ENCODE measurements at places on chromosomes 5 and 9.

DNA sequence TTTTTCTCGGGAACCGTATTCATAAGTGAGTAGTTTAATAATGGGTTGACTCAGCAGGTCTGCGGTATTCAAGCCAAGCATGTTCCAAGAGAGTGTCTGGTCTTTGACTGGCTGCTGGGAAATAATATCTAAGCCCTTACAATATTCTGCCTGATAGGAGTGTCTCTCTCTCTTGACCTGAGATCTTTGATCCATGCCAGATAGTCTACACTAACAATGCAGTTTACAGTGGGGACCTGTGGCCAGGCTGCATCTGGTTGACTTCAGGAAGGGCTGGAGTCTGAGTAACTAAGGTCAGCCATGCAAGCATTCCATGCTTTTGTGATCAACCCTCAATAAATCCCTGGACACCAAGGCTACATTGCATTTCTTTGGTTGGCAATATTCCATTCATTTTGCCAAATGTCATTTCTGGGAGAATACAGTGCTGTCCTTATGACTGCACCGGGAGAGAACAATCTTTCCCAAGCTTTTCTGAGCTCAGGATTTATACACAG, 195.5 kb downstream of the SEMA5A start:
- no peak for DNase-seq

GRCh38 chr9:98039607-98040017, 16.9 kb upstream of the NANS start:
- DNase-seq: no peak

GRCh38 chr9:135819905-135820304, 87.4 kb downstream of the CAMSAP1 start:
- DNase-seq: no peak

- no peak for DNase-seq
Measured at GRCh38 chr5:116404016-116404415, 170.6 kb downstream of the SEMA6A start.

DNA sequence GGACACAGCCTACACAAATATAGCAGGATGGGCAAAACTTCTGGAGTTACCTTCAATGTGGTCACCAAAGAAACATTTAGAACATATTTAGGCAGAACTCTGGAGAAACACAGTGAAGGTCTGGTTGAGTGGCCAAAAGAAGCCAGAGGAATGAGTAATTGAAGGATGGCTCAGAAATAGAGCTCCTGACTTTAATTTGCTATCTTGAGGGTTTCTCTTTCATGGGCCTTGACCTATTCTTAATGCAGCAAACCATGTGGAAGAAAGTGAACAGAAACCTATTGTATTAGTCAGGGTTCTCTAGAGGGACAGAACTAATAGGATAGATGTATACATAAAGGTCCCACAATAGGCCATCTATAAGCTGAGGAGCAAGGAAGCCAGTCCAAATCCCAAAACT, 650.5 kb downstream of the ACTL7B start:
- DNase-seq: no peak

- DNase-seq: no peak
Measured at GRCh38 chr9:111456529-111456928, 27.7 kb downstream of the ECPAS start.

- no peak for DNase-seq
Measured at GRCh38 chr9:113247640-113248039, 26.3 kb downstream of the SLC31A1 start.

- DNase-seq: no peak
Measured at GRCh38 chr5:55599148-55600050, 64.6 kb upstream of the PLPP1 start.

- no peak for DNase-seq
Measured at GRCh38 chr5:154324033-154324432, 121.8 kb upstream of the SAP30L start.

DNA sequence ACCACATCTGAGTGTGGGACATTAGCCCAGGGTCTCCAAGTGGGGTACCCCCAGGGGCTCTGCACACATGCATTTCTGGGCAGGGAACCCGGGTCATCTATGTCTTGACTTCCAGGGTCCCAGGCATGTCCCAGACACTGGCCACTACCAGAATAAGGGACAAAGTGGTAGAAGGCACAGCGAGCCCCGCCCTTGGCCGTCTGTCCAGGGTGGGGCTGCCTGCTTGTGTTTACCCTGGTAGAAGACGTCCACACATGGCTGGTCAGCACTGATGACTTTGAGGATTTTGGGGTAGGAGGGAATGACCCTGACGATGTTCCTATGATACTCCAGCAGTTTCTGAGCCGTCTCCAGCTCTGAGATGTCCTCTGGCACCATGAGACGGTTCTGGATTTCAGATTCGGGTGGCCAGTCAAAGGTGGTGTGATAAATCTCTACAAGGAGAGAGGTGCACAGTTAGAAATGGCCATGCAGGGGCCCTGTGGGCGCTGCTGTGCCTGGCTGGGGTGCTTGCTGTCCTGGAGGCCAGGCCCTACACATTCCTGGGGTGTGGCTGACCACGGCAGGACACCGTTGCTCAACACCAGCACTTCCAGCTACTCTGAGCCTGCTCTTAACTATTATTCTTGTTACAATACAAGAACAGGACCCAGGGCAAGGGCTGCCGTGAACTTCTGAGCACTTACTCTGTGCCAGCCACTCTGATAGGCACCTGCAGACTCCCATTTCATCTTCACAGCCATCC, 51.3 kb downstream of the AK8 start:
- DNase-seq: no peak

DNA sequence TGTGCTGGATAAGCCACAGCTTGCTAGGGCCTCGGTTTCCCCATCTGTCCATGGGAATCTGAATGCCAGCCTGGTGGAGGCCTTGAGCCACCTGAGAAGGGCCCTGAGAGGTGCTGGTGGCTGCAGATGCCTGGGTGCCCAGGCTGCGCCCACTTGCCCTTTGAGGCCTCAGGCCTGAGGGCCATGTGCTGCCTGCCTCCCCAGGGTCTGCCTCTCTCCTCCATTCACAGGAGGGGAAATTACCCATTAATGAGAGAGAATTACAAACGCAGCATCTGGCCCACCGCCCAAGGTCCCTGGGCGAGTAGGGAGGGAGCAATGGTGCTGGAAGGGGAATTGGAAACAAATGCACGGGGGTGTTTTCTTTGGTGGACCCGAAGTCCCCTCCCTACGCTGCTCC, 59.6 kb downstream of the BARX1 start:
- no peak for DNase-seq

DNA sequence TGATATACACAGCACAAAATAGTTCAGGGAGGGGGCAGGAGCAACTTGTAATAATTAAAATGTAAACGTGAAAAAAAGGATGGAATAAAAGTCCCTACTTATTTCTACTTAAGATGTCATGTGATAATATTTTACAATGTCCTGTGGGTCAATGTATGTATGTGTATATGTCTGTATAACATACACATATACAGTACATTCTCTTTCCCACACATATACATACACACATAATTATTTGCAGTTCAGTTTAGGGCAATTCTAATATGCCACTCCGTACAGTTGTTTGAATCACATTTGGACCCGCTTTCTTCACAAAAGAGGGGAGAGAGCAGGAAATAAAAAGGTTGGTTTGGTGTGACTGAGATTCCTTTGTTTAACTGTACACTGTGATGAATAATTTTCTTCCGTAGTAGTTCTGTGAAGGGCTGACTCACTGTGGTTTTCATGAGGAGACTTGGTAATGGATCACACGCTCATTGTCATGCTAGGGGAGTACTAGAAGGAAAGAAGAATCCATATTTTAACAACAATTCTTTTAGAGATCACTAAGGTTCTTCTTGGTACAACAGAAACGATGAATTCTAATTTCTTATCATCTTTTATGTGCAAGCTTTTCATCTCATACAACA, 26.2 kb upstream of the ACOT12 start:
- no peak for DNase-seq

GRCh38 chr9:98869866-98870265, 62.4 kb downstream of the GALNT12 start:
- no peak for DNase-seq

DNA sequence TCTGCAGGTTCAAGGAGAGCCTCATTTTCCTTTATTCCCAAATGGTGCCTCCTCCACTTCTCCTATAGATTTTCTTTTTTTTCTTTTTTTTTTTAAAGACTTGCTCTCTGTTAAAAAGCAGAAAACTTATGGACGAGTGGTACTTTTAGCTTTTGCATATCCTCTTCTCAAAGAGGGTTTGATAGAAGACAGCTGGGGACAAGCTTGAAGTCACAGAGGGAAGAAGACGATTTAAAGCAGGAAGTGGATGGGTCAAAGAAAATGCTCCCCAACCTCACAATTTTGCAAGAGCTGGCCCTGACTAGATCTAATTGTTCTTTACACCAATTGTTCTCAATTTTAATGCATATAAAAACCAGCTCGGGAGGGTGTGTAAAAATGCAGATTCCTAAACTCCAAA, 48.9 kb downstream of the APBA1 start:
- no peak for DNase-seq

DNA sequence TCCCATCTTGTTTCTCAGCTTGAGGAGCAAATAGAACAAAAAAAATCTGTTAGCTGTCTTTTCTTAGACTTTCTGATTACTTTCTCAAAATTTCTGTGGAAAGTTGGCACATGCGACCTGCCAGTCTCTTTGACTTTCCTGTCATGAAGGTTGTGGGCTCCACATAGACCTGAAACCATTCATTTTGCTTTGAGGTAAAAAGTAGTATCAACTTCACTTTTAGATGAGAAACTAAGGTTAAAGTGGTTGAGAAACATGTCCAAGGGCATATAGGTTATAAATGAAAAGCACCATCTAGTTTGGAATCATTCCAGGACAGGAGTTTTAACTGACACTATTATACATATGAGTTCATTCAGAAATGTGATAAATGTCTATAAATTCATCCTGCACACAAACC, 42.7 kb downstream of the ST8SIA4 start:
- no peak for DNase-seq

DNA sequence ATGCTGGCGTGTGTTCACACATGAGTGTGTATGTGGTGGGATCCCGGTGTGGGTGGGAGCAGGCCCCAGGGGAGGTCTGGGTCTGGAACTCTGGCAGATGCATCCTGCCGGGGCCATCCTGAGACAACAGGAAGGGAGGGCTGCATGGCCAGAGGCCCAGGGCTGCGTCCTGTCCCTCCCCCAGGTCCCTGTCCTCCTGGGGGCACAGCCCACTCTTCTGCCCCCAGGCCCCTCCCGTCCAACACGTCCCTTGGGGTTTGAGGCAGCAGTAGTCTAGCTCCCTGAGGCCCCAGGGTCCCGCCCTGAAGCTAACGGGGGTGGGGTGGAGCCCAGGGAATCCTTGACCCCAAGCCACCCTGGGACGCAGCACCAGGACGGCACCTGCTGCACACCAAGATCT, 16.6 kb downstream of the FLT4 start:
- no peak for DNase-seq

DNA sequence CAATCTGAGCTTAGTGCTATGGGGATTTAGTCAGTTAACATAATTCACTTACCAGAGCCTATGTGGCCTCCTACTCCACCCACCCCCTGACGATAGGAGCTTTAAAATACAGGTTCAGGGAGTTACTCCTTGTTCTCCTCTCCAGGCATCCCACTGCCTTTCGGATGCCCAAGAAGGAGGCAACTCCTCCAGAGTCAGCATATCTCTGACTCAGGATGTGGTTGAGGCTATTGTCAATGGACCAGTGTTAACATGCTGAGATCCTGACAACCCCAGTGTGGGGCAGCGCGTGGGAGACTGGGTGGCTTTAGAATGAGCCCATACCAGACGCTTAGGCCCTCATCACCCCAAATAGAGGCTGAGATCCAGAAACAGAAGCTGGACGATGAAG, 27.4 kb downstream of the BICD2 start:
- no peak for DNase-seq

DNA sequence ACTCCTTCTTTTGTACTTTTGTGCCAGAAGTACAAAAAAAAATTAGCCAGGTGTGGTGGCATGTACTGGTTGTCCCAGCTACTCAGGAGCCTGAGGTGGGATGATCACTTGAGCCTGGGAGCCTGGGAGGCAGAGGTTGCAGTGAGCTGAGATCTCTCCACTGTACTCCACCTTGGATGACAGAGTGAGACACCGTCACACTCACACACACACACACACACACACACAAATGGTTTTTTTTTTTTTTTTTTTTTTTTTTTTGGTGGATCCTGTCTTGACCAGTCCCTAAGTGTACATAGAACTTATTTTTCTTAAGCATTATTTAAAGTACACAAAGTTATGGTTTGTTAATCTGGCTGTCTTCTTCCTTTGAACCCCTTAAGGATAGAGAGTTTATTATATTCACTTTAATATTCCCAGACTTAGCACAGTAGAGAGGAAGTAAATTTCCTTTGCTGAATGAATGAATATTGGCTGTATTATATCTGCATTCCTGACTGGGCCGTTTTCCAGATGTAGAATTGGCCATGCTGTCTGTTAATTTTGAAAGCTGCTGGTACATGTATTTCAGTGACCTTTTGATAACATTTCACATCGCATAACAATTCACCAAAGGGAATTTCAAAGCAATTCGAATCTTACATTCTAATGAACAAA, 429.0 kb upstream of the ZNF608 start:
- no peak for DNase-seq

- DNase-seq: peak; percentile 20
Measured at GRCh38 chr9:120755810-120756434, 37.3 kb downstream of the FBXW2 start.

DNA sequence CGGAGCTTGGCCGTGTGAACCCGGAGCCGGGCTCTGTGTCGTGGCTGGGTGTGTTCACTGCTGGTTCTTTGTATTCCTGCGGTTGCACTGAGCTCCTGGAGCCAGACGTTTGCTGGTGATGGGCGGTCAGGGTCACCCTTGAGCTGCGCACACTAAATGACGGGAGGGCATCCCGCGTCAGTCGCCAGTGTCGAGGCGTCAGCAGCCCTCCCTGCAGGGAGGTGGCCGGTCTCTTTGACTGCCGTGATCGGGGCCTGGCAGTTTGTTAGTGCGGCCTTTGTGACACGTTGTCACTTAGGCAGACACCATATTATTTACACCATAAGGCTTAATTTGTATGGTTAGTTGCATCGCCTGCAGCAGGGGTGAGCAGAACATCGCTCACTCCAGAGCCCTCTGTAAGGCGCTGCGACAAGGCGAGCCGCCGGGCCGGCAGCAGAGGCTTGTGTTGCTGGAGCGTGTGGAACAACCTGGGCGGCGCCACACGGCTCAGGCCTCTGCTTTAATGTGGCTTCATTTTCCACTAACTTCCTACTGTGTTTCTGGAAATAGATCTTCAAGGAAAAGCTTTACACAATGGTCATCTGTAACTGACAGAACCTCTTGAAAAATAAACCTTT, 8.3 kb downstream of the NDUFS6 start:
- DNase-seq: no peak

DNA sequence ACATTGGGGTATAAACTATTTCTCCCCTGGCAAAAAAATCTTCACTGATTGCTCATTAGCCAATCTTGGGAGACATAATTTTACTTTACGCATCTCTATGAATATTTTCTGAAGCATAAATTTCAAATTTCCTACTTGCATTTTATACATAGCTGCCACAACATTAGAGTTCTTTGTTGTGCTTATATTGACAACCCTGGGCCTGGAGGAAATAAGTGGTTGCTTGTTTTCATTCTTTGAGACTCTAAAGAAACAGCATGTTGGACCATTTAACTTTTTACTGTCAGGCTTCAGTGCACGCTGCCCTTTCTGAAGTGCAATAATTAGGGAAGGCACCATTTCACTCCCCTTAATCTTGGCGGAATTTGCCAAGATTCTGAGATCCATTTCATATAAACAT, 142.6 kb downstream of the MRPS30 start:
- DNase-seq: no peak

Measured in stimulated activated CD4-positive, alpha-beta T cell treated with anti-CD3 and anti-CD28 coated beads, Interleukin-15, amount 100 ng/mL, for 1 hour (primary cell).